COR-L47 (cell line): ENCODE measurements at places on chromosomes 7 and 10.

DNA sequence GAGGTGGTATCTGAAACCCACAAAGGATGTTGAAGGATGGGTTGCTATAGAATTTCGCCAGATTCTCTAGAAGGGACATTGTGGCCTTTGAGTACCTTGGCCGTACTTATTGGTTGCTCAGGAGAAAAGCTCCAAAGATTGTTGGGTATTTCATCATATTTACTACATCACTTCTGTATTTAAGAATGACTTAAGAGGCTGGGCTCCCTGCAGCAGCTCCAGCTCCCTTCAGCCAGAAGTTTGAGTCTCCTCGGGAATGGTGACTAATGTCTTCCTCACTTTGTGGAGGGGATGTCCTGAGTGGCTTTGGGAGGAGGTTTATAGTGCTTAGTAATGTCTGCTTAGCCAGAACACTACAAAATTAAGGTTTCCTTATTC, 18.1 kb downstream of the MINDY4 start:
- DNase-seq: no peak

GRCh38 chr10:77036993-77037734, 600.4 kb downstream of the KCNMA1 start:
- peak; percentile 20 for DNase-seq

DNA sequence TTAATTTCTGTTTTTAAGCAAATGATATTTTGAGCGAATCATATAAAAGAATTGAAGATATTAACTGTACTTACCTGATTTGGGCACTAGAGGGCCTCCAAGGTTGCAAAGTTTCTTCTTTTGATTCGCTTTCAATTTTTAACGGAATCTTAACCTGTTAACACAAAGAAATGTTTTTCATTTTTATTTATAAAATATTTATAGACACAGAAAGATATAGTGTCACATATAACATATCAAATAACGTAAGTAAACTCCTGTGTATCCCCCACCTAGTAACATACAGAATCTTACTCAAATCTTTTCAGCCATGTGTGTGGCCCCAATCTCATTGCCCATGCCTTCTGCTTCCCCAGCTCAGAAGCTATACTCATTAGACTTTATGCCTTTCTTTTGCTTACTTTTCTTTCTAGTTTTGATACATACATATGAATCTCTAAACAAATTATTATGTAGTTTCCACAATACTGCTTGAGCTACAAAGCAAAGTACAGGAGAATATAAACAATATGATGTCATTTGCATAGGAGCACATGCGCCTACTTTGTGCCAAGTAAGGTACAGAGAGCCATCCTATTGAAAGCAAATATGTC, 49.5 kb upstream of the ZPBP start:
- peak; percentile 10 for DNase-seq

DNA sequence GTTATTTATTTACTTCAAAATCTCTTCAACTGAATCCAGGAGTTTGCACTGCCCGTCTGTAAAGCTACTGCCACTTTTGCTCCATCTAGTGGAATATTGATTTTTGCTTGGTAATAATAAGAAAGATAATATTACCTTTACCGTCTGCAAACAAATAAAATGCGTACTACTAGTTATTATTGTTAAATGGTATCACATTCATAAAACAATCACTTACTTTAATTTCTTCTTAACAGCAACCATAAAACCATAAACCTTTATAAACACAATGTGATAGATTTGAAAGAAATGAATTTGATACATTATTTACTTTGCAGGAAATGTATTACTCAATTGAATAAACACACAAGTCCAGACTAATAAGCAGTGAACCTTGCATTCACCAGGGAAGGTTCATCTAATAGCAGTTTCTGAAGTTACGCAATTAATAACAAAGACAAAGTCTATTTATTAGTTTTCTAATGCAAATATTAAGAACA, 6.4 kb downstream of the AGMO start:
- DNase-seq: peak; percentile 31

GRCh38 chr7:148914208-148914777, 30.2 kb upstream of the EZH2 start:
- DNase-seq: no peak

DNA sequence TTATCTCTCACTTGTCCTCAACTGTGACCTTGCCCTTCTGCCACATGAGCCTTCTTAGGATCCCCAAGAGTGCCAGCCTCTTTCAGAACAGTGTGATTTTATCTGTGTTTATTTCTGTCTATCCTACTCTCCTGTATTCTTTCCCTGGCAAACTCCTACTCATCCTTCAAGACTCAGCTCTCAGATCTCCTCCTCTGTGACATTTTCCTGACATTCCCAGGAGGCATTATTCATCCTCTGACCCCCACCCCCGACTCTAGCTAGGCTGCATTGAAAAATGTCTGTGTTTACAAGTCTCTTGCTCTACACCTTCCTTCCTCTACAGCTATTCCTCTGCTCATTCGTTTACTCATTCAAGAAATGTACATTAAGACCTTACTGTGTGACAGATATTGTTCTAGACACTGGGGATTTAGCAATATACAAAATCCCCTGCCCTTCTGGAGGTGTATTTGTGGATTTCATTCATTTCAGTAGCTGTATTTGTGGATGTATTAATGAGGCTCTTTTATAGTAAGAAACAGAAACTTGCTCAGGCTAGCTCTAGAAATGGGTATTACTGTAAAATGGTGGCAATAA, 61.4 kb upstream of the COMTD1 start:
- no peak for DNase-seq

GRCh38 chr10:4623757-4624420, 202.1 kb upstream of the AKR1E2 start:
- no peak for DNase-seq

- DNase-seq: no peak
Measured at GRCh38 chr10:116721547-116722392, 20.6 kb downstream of the HSPA12A start.

- no peak for DNase-seq
Measured at GRCh38 chr10:77390481-77390891, 247.1 kb downstream of the KCNMA1 start.

GRCh38 chr10:69957886-69958555, 94.6 kb upstream of the MACROH2A2 start:
- DNase-seq: peak; percentile 25

DNA sequence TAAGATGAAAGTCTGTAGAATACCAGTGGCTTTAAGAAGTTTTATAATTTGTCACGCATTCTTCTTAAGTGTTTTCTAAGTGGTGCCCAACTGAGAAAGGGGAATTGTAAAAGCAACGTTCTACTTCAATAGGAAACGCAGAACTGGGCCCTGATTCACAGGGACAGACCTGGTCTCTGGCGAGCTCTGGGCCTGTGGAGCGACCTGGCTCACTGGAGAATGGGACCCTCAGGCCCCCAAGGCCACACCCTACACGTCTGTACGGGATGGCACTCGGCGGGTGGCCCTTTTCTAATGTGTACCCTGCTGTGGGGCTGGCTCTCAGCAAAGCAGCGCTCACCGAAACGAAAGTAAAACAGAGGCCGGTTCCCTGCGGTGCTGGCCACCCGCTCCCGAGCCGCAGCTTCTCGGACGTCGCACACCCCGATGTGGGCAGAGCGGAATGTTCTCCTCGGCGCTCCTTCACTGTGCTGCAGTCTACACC, 205.0 kb downstream of the DIP2C start:
- DNase-seq: peak; percentile 55

GRCh38 chr10:49571388-49571787, 32.5 kb upstream of the ERCC6 start:
- no peak for DNase-seq

DNA sequence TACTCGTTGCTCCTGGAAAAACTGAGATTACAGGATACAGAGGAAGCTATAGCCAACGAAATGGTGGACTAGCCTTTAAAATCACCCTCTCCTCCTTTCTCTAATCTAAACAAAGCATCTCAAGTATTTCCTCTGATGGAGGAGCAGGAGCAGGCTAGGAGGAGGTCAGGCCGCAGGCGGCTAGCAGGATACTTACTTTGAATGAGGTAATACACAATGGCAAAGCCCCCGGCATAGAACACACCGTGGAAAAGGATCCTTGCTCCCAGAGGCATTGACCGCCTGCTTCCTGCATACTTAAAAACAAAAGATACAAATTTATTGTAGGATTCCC, 64.4 kb downstream of the STK17A start:
- no peak for DNase-seq

DNA sequence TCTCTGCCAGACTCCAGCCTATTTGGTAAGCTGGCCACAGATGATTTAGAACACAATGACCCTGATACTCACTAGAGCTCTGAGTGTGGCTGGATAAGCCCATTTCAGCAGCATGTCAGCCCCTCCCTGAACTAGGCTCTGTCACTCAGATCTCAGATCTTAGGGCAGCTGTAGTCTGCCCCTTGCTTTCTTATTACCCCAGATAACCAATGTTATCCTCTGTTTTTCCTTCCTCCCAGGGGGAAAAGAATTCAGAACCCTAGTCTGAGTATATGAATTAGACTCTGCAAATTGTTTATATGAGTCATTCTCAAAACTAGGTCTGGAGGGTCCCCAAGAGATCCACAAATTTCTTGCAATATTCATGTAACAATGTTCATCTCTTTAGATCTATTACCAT, 286.2 kb downstream of the KCNMA1 start:
- DNase-seq: no peak
